ENCODE measurements at places on chromosomes 1 and 21.

DNA sequence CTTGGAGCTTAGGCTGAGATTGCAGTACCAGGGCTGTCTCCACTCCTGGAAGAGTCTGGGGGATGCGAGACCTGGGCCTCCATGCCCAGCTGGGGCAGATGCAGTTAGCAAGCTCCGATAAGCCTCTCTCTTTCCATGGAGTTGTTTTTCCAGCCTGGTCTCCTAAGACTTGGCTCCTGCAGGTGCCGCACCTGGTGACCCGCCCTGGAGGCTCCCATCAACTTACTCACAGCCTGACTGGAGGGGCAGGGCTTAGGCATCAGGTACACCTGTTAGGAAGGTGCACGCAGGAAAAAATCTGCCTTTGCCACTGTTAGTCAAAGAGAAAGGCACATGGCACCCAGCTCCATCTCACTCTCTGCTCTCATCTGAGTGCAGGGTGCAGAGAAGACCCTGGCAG, 198.1 kb upstream of the TMEM51 start:
- DNase-seq, result no peak

- no peak for DNase-seq
Measured at GRCh38 chr1:232178191-232178590, 451.7 kb downstream of the SIPA1L2 start.

GRCh38 chr1:94642617-94643321, 101.2 kb upstream of the F3 start:
- no peak for DNase-seq

- DNase-seq, result no peak
Measured at GRCh38 chr1:7418442-7419080, 352.5 kb upstream of the VAMP3 start.

- DNase-seq, result no peak
Measured at GRCh38 chr1:115705963-115706362, 62.6 kb downstream of the CASQ2 start.

- DNase-seq, result no peak
Measured at GRCh38 chr1:233245191-233245765, 50.2 kb downstream of the PCNX2 start.

DNA sequence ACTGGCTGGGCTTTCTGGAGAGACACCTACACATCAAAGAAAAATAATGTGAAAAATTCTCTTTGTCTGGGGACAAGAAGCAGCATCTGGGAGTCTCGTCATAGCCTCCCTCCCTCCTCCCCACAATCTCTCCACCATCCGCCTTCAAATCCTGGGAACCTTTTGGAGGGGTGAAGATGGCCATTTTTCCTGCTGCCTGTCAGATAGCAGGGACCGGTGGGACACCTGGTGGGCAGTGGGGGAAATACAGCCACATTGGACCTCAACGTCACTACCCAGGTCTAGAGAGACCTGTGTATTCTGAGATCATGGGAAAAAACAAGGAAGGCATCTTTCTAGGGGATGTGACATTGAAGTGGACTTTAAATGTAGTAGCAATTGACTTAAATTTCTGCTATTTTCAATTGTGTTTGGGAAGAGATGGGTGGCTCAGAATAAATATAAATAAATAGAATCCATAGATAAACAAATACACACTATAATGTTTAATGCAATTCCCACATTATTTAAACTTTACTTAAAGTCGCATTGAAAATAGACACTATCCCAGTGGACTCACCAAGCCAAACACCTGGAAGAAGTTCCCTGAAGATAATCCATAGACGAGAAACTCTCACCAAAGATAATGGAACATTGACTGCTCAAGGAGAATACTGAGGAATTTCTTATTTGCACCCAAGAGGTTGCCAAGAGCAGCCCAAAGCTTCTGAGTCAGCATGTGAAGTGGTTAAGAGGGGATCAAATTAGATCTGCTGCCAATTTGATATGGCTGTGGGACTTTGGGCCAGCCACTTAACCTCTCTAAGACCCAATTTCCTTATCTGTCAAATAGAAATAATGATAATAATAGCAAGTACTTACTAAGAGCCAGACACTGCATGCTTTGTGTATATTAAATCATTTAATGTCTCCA, 147.6 kb upstream of the CAMK1G start:
- DNase-seq, result no peak

DNA sequence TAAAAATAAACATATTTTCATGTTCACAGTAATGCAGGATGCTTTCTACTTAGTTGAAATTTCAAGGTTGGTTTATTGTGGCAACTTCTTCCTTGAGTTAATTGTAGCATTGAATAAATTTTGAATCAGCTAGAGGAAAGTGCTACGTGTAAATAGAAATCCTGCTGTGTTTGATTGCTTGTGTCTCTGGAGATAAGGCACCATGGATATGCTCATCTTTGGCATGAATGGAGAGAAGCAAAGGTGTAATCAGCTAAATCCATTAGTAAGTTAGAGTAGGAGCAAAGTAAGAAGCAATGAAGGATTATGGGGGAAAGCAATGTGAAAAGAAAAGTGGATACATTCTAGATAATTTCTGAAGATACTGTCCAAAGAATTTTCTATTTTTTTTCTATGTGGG, 331.1 kb downstream of the PTPRC start:
- DNase-seq, result no peak

GRCh38 chr1:201751872-201752271, 77.1 kb upstream of the IPO9 start:
- DNase-seq, result no peak

DNA sequence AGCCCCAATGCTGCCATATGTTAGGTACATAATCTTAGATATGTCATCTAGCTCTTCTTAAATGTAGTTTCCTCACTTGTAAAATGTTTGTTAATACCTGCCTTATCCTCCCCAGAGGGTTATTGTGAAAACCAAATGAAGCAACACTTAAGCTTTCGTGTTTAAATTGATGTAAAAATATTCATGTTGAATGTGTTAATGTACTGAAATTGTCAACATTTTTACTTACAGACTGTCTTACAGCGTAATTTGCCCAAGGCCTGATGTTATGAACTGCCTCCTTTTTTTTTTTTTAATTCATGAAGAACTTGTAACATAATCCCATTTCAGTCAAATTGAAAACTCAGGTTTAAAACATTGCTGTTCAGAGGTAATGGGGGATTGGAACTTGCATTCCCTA, 25.6 kb upstream of the ENAH start:
- no peak for DNase-seq

DNA sequence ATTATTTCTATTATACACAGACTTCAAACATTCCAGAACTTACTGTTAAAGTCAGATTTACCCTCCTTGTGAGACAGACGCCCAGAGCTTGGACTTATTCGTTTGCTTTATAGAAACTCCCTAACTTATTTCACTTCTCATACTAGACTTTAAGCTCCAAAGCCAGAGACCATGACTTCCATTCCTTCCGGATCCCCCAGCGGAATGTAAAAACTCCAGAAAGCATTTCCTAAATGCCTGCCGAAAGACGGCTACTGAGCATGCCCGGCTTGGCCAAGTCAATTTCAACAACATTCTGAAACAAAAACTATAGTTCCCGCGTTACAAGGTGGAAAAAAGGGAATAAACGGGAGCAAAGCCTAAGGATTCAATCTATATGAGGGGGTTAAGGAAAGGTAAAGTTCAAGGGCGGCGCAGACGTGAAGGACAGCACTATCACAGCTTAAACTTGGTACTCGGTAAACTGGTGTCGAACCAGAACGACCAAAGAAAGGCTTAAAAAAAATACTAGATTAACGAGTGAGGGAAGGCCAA, 1.1 kb downstream of the USP48 start:
- no peak for DNase-seq

GRCh38 chr21:41321211-41321907, 4.8 kb downstream of the FAM3B start:
- DNase-seq, result no peak

GRCh38 chr1:60427194-60427593, 353.6 kb upstream of the C1orf87 start:
- no peak for DNase-seq

DNA sequence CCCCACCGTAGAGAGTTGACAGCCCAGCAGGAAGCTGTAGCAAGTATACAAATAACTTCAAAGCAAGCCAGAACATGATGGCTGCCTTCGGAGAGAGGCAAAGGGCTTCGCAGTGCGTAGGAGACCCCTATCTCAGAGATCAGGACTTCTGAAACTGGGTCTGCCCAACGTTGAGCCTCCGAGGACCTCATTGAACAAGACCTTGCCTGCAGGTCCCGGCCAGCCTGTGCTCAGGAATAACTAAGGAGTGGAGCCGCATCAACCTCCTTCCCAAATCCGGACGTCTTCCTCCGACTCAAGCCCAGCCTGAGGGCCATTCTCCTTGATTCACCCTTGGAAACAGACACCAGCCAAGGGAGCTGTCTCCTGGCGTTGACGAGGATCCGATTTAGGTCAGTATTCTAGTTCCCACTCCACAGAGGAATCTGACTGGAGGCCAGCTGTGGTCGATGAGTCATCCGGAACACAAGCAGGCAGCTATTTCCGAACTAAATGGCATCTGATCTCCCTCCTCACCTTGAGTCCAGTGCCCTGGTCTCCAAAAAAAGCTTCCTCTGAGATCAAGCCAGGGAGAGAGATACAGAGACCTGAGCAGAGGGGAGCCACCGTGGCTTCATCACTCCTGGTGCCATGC, 166.5 kb upstream of the COA6 start:
- no peak for DNase-seq

- no peak for DNase-seq
Measured at GRCh38 chr21:33157303-33157702, 72.4 kb upstream of the IFNAR2 start.

DNA sequence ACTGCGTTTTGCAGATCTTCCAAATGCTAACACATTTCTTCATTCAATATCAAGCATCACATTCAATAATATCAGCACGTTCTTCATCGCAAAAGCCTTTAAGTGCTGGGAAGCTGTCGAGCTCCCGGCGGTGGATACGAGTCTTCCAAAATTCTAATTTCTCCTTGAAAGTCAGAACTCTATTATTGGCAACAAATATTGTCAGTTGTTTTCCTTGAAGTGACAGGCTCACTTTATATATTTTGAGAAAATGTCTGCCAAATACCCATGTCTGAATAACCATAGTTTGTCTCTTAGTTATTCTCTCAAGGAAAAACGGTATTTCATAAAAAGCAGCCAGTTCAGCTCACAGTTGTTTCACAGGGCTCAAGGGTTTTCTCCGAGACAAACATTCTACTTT, 226.2 kb upstream of the C1orf174 start:
- no peak for DNase-seq

DNA sequence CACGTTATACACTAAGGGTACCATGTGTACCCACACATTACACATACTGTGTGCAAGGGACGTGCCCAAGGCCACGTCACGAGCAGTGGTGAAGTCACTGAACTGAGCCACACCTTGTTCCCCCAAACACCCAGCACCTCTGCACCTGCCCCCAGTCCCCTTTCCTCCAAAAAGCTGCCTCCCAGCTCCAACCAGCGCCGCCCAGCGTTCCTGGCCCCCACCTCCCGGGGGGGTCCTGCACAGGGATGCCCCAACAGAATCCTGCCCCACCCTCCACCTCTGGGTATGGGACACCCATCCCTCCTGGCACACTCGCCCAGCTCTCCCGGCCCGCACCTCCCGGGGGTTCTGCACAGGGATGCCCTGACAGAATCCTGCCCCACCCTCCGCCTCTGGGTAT, 54.1 kb downstream of the CHD5 start:
- no peak for DNase-seq

DNA sequence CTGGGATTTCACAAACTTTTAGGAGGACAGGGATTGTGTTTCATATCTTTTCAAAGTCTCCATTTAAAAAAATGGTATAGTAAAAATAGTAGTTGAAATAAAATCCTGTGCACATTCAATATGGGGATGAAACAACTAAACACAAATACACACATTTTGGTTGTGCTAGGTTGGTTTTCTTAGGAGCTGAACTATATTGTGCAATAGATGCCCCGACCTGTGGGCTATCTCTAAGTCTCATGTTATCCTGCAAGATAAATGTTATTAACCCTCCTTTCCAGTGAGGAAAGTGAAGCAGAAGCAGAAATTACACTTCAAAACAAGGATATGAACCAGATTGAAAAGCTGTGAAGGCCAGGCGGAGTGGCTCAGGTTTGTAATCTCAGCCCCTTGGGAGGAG, 1.3 kb upstream of the PLD5 start:
- DNase-seq, result no peak

DNA sequence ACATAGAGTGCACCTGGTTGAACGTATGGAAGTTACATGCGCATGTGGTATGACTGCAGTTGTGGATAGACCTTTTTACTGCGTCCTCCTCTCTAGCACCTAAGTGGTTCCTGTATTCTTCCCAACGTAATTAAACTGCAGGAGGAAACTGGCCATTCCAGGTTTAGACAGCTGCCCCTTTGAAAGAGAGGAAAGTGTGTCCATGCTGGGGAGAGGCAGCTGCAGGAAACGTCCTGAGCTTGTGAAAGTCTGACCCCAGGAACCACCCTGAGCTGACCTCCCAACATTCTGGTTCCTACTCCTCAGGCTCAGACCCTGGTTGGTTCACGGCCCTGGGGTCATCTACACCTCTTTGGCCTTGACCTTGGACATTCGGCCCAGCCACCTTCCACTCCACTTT, 309.3 kb downstream of the DISC1 start:
- DNase-seq, result no peak

DNA sequence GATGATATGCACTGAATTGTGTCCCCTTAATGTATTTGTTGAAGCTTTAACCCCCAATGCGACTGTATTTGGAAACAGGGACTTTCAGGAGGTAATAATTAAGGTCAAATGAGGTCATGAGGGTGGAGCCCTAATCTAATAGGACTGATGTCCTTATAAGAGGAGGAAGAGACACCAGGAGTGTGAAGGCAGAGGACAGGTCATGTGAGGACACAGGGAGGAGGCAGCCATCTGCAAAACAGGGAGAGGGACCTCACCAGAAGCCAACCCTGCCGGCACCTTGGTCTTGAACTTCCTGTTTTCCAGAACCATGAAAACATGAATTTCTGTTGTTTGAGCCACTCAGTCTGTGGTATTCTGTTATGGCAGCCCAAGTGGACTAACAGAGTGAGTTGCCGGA, 15.3 kb downstream of the SYF2 start:
- no peak for DNase-seq

GRCh38 chr1:167819849-167820683, 93.9 kb downstream of the ADCY10 start:
- no peak for DNase-seq

GRCh38 chr21:31370893-31371544, 27.0 kb upstream of the TIAM1 start:
- no peak for DNase-seq

DNA sequence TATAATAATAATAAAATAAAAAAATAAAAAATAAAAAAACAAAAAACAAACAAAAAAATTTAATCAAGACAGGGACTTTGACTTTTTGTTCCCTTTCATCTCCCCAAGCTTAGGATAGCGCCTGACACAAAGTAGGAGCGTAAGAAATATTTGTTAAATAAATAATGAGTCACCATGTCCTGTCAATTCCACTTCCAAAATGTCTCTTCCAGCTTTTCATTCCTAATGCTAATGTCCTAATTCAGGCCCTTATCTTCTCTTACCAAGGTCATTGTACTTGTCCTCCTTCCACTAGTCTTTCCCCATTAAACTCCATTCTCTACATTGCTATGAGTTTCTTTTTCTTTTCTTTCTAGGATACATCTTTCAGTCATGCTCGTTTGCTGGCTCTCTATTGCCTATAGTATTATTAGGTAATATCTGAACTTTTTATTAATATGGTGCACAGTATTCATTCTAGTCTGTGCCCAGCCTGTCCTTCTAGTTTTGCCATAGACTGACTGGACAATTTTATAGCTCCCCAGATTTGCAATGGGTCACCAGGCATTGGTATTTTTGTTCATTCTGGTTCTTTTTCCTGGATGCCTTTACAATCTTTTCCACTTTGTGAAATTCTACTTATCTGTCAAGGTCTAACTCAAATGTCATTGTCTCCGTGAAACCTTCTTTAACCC, 11.4 kb downstream of the NEXN start:
- DNase-seq, result no peak

- DNase-seq, result peak; percentile 61
Measured at GRCh38 chr1:13753636-13754402, 53.8 kb downstream of the PRDM2 start.

Measured in GM12864 (cell line).